Activated T-helper 2 cell treated with anti-CD3 and anti-CD28 coated beads, Interferon-gamma antibody, Interleukin-2, Interleukin-4, amounts not matched to agents 10 μg/mL and 5 μg/mL and 100 μg/mL, durations not matched to agents 14 hours and 24 hours and 36 hours (primary cell): ENCODE measurements at places on chromosomes 2 and 18.

DNA sequence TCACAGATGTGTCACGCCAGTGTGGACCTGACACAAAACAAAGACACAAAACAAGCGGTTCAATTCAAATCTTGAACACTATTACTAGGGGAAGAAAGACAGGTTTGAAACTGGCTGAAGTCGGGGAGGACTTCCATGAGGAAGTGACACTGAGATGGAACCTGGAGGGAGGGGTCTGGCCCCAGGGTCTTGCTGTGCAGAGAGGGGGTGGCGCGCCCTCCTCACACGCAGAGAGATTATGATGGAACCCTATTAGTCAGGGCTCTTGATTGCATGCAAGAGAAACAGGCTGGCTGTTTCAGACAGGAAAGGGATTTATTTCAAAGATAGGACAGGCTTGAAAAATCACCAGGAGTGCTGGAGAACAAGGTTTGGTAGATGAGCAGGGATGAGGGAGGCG is 363.6 kb upstream of the HS6ST1 start:
- DNase-seq = no peak

GRCh38 chr2:54161660-54162424 is 46.4 kb downstream of the ACYP2 start:
- DNase-seq = no peak

DNA sequence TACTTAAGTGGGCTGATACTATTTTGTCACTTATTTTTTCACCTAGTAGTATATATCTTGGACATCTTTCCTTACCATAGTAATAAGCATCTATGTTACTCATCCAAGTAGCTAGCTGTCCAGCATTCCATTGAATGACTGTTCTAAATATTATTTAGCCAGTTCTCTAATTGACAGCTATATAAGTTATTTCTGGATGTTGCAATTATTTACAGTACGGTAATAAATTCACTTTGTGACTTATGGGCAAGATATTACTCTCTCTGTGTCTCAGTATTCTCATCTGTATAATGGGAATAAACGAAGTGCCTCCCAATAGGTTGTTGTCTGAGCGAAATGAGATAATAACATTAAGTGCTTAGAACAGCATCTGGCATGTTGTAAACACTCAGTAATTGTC is 46.6 kb upstream of the AGAP1 start:
- no peak for DNase-seq

- DNase-seq = no peak
These were observed 99.2 kb downstream of the SOX11 start for GRCh38 chr2:5791371-5791770.

- no peak for DNase-seq
These were observed 10.0 kb downstream of the FAP start for GRCh38 chr2:162233197-162233596.

DNA sequence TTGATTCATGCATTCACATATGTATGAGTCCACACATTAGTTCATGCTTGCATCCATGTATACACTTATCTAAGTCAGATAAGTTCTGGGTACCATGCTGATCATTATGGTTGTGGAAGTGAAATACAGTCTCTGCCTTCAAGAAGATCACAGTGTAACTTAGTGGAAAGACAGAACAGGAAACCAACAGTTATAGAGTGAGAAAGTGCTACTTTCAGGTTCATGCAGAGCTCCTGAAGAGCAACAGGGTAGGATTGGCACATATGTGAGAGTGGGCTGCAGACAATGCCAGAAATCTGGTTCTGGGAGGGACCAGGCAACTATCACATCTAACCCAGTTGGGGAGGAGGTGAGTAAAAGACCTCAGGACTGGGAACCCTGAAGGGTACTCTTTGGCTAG is 35.4 kb upstream of the PGAP1 start:
- no peak for DNase-seq

- DNase-seq = no peak
These were observed 89.3 kb upstream of the TEX51 start for GRCh38 chr2:126809340-126809739.

GRCh38 chr2:197198890-197199289 is 111.7 kb downstream of the ANKRD44 start:
- peak; percentile 89 for DNase-seq

DNA sequence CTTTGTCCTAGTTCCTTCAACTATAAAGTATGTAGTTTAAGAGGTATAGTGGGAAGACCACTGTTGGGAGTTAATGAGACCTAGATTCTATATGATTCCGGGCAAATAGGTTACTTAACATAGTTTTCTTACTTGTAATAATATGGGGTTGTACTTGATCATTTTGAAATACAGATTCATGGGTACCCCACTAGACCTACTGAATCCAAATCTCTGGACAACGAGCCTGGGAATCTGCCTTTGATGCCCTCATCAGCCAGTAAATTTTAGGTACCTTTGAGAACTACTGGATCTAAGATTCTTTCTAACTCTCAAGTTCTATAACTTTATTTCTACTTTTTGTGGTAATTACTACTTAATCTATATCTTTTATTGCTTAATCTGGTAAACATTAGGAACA is 6.6 kb downstream of the BMPR2 start:
- no peak for DNase-seq

DNA sequence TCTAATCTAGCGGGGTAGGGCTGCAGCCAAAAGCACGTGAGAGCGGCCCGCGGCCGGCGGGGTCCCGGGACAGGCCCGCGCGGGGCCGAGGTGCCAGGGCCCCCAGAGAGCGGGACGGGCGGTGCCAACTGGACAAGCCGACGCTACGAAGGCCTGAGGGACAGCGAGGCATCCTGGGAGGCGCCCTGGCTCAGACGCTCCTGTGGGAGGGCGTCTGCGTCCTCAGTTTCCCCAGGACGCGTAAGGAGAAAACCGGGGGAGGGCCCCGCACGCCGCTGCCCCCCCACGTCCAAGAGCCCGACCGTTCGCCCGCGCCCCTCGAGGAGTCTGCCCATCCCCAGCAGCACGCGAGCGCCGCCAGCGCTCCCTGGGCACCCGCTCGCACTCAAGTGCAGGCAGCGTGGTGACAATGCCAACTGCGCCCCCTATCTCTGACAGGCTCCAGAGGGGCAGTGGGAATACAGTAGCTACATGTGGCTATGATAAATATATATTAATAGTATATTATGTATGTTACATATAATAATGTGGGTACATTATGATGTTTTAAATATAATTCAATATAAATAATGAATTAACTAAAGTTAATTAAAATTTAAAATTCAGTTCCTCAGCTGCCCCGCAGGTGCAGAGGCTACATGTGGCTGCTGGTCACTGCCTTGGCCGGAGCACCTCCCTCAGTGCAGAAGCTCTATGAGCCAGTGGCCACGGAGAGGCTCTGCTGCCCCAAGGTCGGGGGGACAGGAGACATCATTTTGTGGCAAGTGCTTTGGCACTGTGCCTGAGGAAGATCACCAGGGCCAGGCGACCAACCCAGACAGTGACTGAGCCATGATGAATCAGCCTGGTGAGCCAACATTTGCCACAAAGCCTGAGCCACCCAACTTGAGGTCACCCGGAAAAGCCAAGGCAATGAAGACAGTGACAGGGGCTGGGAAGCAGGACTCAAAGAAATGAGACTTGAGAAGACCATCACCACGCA is 5.5 kb upstream of the SFT2D3 start:
- DNase-seq = peak; percentile 34

DNA sequence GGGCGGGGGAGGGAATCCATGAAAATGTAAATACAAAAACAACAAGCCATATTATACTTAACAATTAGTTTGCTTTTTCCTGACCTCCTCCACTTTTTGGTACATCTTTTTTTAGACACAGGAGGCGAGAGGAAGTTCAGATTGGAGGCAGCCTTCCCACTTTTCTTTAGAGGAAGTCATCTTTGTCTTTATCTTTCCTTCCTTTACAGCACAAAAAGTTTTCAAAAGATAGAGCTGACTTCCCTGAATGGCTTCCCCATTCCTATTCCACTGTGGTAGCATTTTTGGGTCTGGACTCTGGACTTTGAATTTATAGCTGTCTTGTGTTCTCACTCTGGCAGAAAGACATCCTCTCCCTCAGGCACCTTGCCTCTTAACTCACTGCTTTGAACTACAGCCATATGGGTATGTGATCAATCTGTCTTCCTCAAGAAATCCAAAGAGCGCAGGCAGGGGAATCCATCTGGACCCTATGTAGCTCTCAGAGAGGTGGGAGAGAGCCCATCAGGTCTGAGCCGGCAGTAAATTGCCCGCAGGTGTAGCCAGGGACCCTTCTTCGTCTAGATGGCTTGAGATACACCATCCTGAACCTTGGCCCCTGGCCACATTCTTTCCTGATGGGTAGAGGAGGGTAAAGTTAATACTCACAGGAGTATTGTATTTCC is 101.9 kb downstream of the AQP4 start:
- DNase-seq = no peak

DNA sequence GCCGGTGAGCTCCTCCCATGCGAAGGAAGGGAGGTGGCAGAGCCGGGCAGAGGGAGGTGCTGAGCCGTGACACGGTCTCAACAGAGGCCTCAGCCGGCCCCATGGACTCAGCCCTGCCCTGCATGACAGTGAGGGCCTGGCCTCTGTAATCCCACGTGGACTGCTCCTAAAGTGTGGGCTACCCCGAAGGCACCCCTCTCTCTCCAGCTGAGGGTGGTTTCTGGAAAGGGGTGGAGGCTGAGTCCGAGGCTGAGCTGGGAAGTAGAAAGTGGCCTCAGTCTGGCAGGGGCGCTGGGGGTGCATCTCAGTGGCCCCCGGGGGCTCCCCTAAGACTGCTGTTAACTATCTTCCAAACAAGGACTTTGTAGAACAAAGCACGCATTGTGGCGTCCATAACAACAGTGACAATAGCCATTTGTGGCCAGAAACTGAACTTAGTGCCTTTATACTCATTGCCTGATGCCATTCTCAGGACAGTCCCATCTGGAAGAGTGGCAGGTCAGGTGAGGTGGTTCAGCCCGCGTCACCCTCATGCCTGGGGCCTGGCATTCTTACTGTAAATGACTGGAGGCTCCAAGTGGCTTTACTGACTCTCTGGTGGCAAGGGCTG is 192.4 kb downstream of the TWIST2 start:
- DNase-seq = no peak

GRCh38 chr2:72975017-72975416 is 57.7 kb downstream of the EMX1 start:
- no peak for DNase-seq

DNA sequence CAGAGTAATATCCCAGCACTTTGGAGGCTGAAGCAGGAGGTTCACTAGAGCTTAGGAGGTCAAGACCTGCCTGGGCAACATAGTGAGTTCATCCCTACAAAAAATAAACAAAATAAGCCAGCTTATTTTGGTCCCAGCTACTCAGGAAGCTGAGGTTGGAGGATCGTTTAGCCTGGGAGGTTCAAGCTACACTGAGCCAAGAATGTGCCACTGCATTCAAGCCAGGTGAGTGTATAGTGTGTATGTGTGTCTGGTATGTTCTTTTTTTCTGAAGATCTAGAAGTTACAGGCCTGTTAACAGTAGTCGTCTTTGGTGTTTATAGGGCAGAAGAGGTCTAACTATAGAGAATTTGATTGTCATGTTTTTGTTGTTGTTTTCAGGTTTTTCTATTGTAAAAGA is 40.2 kb downstream of the ZC3H15 start:
- DNase-seq = no peak

DNA sequence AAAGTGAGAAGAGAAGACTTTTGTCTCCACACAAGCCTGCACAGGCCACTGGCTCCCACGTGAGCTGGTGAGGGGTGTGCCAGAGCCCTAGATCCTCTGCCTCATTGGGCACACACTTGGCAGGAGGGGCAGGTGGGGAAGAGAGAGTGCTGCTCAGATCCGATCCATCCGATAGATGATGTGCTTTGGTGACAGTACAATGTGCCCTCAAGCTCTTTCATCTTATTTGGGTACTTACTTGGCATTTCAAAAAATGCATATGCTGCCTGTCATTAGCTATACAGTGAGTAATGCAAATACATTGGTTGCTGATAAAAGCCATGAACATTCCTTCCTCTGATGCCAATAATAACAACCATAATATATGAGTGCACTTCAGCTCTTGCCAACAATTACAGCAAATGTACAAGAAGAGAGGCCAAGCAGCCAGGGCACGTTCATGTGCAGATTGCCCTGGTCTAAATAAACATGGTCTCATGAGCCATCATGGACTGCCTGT is 255.3 kb downstream of the VAPA start:
- no peak for DNase-seq

DNA sequence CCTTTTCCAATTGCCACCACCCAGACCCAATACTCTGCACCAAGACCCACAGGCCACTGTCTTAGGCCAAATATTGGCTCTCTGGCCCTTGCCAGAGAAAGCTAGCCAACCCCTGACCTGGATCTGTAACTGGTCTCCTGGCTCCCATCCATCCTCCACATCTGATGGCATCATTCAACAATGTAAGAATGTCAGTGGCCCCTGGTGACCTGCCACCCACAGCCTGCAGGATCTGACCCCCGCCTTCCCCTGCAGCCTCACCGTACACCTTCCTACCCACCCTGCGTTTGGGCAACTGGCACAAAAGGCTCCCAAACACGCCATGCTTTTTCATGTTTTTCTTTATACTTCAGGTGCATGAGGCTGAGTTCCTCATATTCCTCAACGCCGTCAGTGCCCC is 60.0 kb upstream of the ASAP2 start:
- no peak for DNase-seq

DNA sequence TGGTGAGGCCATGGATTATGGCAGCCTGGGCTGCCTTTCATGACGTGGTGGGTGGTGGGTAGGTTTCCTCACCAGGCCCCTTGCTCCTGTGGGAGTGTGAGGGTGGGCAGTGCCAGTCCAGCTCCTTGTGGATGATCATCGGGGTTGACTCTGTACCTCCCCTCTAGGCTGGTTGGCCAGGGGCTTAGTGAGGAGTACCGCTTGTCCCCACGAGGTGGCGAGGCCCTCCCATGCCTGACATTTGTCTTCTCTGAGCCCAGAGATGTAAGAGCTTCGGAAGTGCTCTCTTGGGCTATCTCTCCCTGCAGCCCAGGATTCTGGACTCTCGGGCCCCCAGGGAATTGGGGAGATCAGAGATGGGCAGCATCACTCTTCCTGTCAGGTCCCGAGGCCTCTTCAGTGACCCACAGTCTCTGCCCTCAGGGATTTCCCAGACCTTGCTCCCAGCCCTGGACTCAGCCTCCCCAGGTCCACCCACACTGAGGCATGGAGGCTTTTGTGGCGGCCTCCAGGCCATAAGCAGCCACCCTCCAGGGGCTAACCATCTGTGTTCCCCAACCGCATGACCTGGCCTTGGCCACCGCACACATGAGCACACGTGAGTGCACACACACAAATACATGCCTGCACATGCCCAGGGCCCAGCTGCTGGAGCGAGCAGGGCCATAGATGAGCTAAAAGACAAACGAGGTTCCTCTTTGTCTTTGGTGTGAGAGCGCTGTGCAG is 6.5 kb downstream of the SPR start:
- DNase-seq = no peak
